Activated gamma-delta T cell treated with Interleukin-2 at 50 U/mL for 16 hours (primary cell): ENCODE measurements at places on chromosomes 3 and 15.

- no peak for DNase-seq
Observed at GRCh38 chr3:182622241-182622545, 171.1 kb upstream of the ATP11B start.

- DNase-seq: no peak
Observed at GRCh38 chr3:90007778-90008499, 900.5 kb downstream of the EPHA3 start.

DNA sequence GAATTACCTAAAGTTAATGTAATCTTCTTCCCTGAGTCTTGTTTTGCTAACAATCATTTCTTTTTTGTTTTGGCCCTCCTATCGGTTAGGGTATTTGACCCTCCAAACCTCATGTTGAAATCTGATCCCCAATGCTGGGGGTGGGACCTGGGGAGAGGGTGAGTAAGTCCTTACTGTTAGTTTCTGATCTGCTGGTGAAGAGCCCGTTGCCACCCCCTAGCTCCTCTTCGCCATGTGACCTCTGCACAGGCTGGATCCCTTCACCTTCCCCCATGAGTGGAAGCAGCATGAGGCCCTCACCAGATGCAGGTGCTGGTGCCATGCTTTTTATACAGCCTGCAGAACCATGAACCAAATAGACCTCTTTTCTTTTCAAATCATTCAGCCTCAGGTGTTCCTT, 62.8 kb upstream of the ADCY5 start:
- DNase-seq: no peak

DNA sequence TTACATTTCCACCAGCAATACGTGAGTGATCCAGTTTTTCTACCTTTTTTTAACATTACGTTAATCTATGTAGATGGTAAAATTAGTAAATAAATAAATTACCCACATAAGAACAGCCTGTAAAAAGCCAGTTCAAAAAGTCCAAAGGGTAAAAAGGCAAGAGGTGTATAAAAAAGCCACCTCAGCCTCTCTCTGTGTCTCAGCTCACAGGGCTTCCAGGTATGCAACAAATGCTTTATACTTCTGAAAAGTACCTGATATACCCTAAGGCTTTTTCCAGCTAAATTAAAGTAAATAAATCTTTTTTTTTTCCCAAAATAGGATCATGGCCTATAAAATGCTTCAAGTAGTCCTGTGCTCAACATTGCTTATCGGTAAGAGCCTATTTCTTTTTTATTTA, at the start of gene C3orf85:
TSS of gene C3orf85 (plus strand) at position 197 of the 400 bp plus-strand sequence. CDS start at position 326, 129 bp downstream.
- no peak for DNase-seq

GRCh38 chr3:170247875-170248274, 25.7 kb downstream of the PRKCI start:
- DNase-seq: no peak

GRCh38 chr15:83063551-83063950, 3.5 kb downstream of the BTBD1 start:
- DNase-seq: no peak

- DNase-seq: no peak
Observed at GRCh38 chr3:11534011-11534792, 109.5 kb downstream of the VGLL4 start.

GRCh38 chr3:89360156-89360555, 252.7 kb downstream of the EPHA3 start:
- DNase-seq: no peak
